Skin of body (tissue), 3 donors: ENCODE measurements at places on chromosomes 2 and 18.
A peak's percentile ranks its signal among the peaks of the same experiment; 100 is the strongest.

- no peak for DNase-seq
These were observed 114.8 kb downstream of the PLB1 start for GRCh38 chr2:28610583-28611201.

- no peak for DNase-seq
These were observed 40.5 kb downstream of the MYO3B start for GRCh38 chr2:170218456-170218855.

DNA sequence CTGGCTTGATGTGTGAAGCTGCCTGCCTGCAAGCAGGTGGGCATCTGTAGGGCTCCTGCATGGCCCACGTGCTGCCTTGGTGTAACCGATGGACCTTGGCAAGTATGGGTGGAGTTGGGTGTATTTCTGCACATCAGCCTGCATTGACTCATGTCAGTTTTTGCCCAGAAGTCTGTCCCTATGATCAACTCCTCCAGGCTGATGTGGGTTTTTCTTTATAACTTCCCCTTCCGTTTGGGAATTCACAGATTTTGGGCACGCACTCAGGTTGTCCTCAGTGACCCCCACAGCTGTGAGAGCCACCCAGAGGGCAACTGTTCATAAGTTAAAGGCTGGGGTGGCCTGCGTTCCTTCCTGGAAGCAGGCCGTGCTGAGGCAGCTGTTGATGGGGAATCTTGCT is 123.3 kb downstream of the NCK2 start:
- DNase-seq, result no peak

DNA sequence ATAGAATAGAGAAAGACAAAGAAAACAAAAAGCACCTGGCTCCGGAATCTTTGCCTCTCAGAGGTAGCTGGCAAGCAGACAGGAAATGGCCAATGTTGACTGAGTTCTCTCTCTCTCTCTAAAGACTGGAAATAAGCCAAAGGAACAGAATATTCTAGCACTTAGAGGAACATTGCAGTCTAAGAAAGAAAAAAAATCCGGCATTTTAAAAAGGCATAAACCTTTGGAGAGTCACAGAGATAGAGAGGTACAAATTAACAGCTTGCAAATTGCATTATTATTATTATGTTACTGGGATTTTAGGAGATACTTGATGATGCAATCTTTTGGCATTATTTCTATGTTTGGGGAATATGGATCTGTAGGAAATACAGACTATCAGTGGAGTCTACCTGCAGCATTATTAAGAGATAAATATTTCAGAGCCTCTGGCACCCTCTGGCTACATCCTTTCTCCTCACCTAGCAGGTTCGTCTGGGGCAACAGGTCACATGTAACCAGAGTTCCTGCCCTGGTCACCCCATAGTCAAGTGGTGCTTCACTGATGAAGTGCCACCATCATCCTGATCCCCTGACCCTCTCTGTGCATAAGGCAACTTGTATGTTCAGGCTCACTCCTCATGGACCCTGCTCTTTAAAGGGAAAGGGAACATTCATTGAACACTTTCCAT is 318.9 kb upstream of the ACVR2A start:
- DNase-seq, result no peak

DNA sequence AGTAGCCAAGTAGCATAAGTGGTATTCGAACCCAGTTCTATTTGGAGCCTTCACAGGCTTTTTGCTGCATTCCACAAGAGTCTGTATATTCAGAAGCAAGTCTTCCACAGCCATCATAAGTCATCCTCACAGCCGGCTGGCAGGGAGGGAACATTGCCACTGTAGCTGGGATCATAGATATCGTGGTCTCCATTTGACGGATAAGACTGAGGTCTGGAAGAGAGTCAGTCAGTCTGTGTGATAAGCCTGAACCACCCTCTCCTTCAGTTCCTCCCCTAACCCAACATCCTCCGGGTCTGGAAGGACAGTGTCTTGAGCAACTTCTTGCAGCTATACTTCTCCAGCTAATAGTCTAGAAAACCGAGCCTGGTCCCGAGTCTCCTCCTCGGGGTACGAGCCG is 17.0 kb upstream of the C1QL2 start:
- DNase-seq, result no peak

- DNase-seq, result no peak
These were observed 14.7 kb downstream of the ZNF142 start for GRCh38 chr2:218644721-218645120.

- DNase-seq, result no peak
These were observed 367.8 kb downstream of the GPD2 start for GRCh38 chr2:156803967-156804366.

GRCh38 chr2:201233192-201233811 is 27.0 kb upstream of the CASP8 start:
- DNase-seq, result no peak

DNA sequence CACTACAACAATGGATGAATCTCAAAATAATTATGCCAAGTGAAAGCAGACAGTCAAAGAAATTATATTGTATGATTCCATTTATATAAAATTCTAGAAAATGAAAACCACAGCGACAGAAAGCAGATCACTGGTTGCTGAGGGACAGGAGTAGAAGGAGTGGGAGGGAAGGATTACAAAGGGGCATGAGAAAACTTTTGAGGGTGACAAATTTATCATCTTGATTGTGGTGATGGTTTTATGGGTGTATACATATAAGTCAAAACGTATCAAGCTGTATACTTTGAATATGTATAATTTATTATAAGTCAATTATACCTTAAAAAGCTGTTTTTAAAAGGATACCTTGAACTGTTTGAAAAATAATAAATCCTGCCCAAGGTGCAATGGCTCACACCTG is 27.7 kb downstream of the ATF2 start:
- no peak for DNase-seq

GRCh38 chr2:220955776-220956175 is 616.3 kb downstream of the EPHA4 start:
- DNase-seq, result no peak

- no peak for DNase-seq
These were observed 122.4 kb upstream of the LMAN1 start for GRCh38 chr18:59481436-59481835.

DNA sequence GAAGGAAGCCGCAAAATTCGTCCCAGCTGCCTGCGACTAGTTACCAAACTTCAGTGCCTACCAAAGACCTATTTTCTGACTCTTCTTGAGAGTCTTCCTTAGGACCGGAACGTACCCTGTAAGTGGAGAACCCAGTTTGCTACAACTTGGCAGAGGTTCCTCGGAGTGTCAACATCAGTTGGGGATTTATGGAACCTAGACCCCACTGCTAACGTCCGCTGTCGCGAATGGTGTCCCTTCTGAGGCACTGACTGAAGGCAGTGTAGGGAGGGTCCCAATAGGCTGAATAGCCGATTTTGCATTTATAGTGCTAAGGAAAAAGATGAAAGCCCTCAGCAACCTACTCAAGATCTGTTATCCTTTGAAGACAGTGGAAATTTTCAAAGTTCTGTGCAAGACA is 568 bp upstream of the STK17B start:
- DNase-seq, result no peak

DNA sequence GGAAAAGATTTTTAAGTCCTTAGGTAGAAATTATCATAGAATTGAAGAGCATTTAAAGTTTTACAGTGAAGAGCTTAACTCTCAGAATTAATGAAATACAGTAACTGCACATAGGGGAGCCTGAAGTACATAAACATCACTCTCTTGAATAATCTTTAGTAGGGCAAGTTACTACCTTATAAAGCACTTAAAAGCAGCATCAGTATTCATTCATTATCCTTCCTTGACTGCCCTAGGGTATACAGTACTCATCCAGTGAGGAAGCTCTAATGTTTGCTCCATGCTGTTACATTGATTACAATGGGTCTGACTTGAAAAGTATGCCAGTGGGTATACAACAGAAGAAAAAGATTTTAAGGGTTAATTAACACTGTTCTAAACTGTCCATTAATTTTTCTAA is 66.5 kb downstream of the ATF2 start:
- no peak for DNase-seq

DNA sequence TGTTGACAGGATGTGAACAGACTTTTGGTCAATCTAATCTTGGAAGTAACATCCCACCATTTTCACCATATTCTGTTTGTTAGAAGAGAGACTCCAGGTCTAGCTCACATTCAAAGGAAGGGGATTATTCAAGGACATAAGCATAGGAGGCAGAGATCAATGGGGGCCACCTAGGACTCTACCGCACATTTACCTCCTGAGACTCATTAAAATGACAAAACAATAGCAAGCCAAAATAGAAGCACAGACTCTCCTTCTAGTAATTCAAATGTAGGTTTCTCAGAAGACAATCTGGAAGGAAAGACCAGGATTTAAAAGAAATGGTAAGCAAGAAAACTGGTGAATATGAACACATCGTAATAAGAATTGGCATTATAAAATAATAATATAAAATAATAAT is 156.4 kb upstream of the KYNU start:
- no peak for DNase-seq

- no peak for DNase-seq
These were observed 126.7 kb upstream of the TMEM200C start for GRCh38 chr18:6022074-6022444.

DNA sequence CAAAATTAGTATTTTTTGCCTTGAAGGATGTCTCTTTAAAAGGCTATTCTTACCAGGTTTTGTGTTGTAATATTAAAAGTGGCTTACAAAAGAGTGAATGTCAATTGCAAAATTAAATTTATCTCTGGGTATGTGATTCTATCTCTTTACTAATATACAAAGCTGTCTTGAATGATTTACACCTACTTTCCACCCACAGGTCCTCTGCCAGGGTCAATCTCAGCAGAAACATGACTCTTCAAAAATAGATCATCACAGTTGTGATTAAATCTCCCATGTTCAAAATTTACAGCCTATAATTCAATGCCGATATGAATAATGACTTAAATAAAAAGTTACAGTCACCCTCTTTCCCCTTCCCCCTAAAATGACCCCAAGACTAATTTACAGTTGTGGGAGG is 78.8 kb downstream of the SLC8A1 start:
- DNase-seq, result no peak

DNA sequence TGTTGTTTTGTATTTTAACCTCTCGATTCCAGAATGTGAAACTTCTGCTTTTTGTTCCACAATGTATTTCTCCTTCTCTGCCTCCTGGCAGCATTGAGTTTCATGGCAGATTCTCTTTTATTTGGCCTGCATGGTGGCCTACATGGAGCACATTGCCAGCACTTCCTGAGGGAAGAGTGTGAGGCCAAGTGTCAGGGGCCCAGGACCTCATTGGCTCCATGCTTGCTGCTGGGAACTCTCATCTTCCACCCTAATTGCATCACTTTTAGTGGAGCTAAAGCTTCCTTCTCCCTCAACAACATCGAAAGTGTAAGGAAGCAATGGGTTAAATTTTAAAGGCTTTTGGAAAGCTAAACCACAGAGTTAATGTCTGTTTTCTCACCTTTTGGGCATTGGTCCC is 9.5 kb downstream of the TRIB2 start:
- no peak for DNase-seq

- DNase-seq, result no peak
These were observed 117.2 kb downstream of the CMPK2 start for GRCh38 chr2:6748406-6749067.

GRCh38 chr2:61338447-61338846 is 132.4 kb downstream of the USP34 start:
- DNase-seq, result no peak

DNA sequence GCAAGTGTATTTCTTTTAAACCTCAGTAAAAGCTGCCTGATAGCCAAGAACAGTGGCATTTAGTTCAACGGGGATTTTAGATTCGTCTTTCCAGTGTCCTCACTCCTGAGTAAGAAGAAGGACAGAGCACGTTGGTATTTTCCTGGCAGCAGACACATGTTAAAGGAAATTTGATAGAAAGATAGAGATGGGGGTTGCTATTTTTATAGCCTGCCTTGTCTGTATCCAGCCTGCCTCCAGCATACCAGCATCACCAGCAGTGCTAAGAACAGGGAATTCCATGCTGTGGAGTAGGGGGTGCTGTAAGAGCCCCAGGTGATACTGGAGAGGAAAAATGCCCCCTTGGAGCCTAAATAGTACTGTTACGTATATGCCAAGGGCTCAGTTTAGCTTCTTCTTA is 1.1 kb upstream of the SMYD1 start:
- DNase-seq, result no peak

GRCh38 chr2:235866373-235866772 is 301.8 kb downstream of the GBX2 start:
- DNase-seq, result no peak

DNA sequence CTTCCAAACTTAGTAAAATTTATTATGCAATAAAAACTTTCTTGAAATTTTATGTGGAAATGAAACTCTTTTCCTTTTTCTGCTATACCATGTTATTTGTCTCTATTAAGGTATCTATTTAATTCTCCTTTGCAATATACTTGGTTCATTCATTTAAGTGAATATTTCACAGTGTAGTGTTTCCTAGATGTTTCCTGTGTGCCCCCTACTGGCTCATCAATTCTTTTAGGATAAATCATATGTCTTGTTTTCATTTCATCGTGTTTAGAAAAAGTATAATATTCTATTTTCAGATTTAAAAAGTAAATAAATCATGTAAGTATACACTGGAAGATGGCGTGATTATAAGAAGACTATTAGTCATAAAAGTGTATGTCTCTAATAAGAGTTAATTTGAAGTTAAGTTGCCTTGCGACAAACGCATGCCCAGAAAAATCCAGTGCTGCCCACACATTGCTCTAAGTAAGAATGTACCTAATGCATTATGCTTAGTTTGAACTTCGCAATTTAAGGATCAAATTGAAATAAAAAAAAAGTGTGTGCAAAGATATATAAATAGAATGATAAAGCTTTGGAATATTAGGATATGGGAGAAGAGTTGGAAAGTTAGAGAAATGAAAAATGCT is 525.4 kb downstream of the KCNJ3 start:
- DNase-seq, result peak; percentile 4

GRCh38 chr2:207248702-207249377 is 83.1 kb upstream of the KLF7 start:
- DNase-seq, result no peak

GRCh38 chr18:36912887-36913286 is 84.0 kb downstream of the KIAA1328 start:
- no peak for DNase-seq

DNA sequence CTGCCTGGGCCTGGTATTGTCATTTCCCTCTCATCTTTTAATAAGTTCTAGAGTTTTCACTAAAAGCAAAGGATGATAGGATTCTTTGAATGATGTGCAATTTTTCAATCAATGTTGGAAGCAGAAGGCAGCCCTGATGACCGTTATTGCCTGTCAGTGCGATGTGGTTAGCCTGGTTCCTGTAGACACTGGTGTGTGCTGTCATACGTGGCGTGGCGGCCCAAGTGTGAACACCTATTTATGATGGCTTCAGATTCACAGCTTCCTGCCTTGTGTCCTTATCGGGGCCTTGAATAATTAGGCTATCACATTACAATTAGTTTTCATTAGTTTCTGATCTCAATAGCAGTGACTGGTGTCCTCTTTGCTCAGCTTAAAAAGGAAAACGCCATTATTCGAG is 218.5 kb downstream of the TPGS2 start:
- no peak for DNase-seq
